ENCODE measurements at places on chromosomes 3 and 15.

DNA sequence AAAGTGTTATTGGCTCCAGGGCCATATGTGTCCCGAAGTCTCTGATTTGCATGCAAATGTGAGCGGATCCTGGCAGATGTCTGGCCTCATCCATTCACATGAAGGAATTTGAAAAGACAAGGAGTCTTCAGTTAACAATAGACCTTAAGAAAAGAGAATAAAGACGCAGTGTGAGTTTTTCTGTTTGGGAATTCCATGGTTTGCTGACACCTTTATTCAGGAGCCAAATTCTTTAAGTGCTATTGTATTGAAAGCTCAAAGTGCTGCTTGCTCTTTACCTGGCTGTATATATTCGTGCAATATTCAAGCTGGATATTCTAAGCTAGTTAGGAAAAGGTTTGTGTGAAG, 2.2 kb downstream of the LRRN1 start:
- DNase-seq: no peak

- no peak for DNase-seq
Observed at GRCh38 chr15:80727596-80727995, 32.5 kb downstream of the ABHD17C start.

- DNase-seq: no peak
Observed at GRCh38 chr15:44596511-44597010, 59.6 kb downstream of the EIF3J start.

DNA sequence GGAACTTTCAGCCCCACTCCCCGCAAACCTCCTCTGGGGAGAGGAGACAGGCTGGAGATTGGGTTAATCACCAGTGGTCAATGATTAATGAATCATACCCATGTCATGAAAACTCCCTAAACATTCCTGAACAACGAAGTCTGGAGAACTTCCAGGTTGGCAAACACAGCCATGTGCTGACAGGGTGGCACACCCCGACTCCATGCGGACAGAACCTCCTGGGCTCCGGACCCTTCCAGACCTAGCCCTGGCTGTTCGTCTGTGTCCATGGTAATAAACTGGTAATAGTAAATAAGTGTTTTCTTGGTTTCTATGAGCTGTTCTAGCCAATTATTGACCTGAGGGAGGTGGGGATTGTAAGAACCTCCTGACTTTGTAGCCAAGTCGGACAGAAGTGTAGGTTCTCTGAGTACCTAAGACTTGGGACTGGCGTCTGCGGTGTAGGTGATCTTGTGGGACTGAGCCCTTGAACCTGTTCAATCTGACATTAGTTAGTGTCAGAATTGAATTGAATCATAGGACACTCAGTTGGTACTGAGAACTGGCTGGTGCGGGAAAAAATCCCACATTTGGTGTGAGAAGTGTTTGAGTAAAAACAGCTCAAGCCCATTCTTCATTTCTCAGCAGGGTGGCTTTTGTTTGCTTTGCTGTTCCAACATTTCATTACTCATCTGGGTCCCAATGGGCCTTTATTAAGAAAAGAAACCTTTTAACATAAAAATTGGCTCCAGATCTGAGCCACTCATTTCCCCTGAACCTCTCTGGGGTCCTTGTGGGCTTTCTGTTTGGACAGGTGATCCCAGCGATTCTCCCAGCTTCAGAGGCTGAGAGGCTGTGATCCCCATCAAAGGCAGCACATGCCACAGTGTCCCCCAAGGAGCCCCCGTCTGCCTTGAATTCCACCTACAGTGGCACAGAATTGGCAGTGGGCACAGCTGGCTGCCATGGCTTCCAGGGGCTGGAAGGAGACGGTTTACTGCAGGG, 151.0 kb downstream of the TJP1 start:
- no peak for DNase-seq

- DNase-seq: no peak
Observed at GRCh38 chr3:131393868-131394267, 12.3 kb downstream of the NUDT16 start.

- DNase-seq: no peak
Observed at GRCh38 chr3:12147049-12147780, 11.5 kb downstream of the TIMP4 start.

- no peak for DNase-seq
Observed at GRCh38 chr3:31895471-31895870, 85.6 kb downstream of the OSBPL10 start.

GRCh38 chr3:187630404-187630803, 39.8 kb downstream of the SST start:
- no peak for DNase-seq

GRCh38 chr3:98829246-98829832, 66.2 kb downstream of the ST3GAL6 start:
- DNase-seq: no peak

DNA sequence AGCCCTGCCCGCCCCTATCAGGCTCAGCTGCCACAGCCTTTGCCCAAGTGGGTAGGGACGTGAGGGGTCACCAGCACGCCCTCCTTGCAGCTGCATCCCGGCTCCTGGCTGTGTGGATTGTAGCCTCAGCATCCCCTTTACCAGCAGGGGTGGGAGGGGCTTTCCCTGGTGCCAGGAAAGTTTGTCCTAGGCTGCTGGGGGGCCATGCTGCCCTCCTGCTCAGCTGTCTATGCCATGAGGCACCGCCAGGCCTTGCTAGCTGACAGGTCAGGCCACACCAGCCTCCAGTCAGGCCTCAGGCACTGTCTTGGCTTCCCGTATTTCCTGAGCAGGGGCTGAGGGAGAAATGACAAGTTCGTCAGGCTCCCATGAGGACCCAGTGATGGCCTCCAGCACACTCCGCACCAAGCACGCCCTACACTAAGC, 32.3 kb downstream of the TKT start:
- no peak for DNase-seq

GRCh38 chr15:59885832-59886231, 118.3 kb upstream of the FOXB1 start:
- DNase-seq: no peak

DNA sequence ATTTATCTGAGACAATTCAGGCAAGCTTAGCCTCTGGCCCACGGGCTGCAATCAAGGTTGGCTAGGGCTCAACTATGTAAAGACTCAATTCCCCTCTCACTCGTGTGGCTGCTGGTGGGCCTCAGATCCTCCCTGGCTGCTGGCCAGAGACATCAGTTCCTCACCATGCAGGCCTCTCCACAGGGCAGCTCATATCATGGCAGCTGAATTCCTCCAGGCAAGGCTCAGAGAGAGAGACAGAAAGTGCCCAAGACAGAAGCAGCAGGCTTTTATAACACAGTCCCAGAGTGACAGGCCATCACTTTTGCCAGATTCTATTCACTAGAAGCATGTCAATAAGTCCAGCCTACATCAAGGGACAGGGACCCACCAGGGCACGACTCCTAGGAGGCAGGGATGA, 63.2 kb downstream of the XXYLT1 start:
- DNase-seq: no peak

DNA sequence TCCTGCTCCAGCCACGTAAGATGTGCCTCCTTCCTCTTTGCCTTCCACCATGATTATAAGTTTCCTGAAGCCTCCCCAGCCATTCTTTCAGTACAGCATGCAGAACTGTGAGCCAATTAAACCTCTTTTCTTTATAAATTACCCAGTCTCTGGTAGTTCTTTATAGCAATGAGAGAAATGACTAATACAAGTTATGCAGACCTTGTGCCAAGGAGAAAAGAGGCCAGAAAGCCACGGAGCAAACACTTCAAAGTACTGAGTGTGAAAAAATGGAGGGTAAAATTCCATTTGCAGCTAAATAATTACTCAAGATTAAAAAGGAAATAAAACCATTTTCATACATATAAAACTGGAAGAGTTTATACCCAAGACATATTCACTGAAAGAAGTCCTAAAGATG, 213.6 kb upstream of the LINGO1 start:
- no peak for DNase-seq

GRCh38 chr3:21825684-21826083, 74.7 kb upstream of the ZNF385D start:
- no peak for DNase-seq

GRCh38 chr3:137174514-137174913, 216.7 kb downstream of the IL20RB start:
- DNase-seq: no peak

DNA sequence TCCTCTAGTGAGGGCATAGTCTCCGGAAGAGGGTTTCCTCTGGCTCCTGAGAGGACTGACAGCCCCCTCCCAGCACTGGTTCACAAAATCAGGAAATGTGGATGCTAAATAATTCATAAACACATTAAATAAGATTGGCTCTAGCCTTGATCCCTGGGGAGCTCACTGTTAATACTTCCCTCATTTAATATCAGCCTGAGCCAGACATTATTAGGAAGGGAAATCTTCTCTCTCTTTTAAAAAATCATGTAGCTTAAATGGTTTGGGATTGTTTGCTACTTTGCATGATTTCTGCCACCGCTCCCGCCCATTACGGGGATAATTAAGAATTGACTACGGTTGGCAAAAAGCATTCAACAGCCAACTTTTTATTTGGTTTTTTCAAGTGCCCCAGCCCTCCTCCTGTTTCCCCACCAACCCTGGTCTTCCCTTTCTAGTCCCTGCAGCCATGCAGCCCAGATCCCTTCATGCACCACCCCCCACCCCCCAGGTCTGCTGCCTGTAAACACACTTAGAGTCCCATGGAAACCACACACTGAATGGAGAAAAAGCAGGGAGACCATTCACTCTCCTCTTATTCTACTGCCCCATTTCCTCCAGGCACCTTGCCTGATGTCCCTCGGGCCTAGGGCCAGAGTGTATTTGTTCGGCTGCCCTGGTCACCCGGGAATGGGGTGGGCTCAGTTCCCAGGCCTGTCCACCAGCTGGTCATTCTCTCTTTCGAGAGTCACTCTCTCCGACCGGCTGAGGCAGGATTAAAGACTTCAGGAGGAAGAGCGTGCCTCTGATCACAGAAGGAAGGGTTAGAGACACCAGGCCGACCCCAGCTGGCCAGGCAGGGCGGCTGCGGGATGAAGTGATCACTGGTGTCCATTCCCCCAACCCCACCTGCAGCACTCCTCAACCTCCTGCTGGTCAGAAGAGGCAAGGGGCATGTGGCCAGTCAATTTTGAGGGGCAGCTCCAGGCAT, 45.1 kb downstream of the SEMA5B start:
- DNase-seq: no peak

DNA sequence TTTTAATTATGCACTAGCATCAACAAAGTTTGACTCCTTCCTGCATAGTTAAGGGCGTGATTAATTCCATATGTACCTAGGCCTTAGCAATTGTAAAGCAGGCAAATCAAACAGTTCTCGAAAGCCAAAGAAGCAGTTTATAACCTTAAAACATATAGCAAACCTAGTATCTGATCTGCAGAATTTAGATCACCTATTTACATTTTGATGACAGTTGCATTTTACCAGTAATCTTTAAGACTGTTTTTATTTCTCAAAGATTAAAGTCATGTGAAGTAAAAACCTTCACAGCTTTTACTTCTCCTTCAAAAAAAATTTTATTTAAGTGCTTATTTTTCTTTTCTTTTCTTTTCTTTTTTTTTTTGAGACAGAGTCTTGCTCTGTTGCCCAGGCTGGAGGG, 20.9 kb upstream of the UBP1 start:
- DNase-seq: no peak

DNA sequence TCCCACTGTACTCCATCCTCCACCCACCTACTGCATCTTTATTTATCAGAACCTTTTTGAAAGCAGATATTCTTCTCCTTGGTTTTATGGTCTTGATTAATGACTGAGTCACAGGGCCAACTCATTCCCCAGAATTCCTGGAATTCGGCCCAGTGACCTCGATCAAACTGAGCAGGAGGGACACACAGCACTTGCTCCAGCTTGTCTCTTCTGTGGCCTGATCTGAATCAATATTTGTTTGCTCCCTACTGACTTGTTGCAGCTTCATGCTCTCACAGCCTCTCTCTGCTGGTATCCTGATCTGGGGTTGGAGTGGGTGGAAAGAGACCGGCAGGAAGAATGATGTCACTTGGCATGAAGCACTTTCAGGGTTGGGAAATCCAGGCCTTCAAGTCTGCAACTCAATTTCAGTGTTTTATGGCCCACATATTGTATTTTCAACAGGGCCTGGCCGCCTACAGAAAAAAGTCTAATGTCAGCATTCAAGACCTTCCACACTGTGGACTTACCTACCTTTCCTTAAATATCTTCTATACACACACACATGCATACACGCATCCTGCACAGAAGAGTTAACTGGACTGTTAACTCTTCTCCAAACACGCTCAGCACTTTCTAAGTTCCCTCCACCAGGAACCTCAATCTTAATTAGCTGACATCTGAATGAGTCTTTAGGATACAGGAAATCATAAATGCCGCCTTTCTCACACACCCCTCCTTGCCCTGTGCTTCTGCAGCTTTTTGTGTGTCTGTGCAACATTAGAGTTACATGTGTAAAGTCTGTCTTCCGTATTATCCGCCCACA, 4.6 kb downstream of the ANXA2 start:
- DNase-seq: no peak

- no peak for DNase-seq
Observed at GRCh38 chr15:49187549-49188245, 17.6 kb downstream of the GALK2 start.

- no peak for DNase-seq
Observed at GRCh38 chr3:33636125-33636850, 81.8 kb downstream of the CLASP2 start.

GRCh38 chr3:141015481-141015880, 35.7 kb upstream of the SPSB4 start:
- DNase-seq: no peak

- no peak for DNase-seq
Observed at GRCh38 chr3:115450036-115450435, 173.3 kb upstream of the GAP43 start.

GRCh38 chr15:81491414-81492096, 117.5 kb upstream of the TMC3 start:
- no peak for DNase-seq

GRCh38 chr3:157836022-157836421, 270.2 kb downstream of the SHOX2 start:
- no peak for DNase-seq

DNA sequence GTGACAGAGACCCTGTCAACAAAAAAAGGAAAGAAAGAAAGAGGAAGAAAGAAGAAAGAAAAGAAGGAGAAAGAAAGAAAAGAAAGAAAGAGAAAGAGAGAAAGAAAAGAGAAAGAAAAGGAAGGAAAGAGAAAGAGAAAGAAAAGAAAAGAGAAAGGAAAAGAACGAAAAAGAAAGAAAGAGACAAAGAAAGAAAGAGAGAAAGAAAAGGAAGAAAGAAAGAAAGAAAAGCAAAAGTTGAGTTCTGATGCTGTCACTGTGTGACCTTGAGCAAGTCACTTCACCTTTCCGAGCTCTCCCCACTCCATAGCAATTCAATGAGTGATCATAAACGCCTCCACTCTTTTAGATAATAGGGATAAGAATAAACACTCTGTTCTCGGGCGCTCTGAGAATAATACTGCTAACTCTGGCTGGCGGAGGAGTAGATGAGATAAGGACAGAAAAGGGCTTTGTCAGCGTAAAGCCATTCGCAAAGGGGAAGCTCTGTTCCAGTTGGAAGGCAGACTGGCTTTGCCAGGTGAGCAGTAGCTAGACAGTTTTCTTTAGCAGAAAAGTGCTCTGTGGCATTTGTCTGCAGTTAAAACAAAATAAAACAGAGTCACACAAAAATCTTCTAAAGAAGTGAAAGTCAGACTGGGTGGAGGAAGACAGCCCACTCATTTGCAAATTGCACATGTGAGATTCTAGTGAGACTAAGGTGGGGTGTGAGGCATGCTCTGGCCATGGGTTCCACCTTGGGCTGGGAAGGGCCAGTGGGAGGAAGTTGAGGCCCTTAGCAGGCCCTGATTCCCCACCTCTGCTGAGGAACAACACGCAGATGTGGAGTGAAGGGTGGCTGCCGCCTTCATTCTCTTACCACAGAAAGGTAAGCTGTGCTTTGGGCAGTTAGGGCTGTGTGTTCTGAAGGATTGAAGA, 9.6 kb upstream of the FLNB start:
- no peak for DNase-seq
